ENCODE measurements at places on chromosomes 3 and 15.

DNA sequence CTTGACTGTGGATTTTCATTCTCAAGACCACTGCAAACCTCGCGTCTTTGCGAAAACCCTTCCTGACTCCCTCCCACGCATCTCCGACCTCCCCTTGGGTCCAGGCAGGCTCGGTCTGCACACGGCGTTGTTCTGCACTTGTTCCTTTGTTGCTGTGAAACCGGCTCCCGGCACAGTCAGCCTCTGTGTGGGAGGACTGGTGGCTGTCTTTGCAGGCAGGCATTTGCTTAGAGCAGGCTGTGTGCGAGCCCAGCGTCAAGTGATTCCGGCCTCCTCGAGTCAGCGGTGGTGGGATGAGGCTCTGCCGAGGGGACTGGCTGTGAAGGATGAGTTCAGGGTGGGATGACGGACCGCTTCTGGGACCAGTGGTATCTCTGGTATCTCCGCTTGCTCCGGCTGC lies 102.6 kb upstream of the ROPN1 start:
- DNase-seq, result no peak

GRCh38 chr15:27499191-27499590 lies 528.2 kb downstream of the GABRG3 start:
- DNase-seq, result no peak

GRCh38 chr15:63188247-63188925 lies 1.0 kb upstream of the RAB8B start:
- no peak for DNase-seq

DNA sequence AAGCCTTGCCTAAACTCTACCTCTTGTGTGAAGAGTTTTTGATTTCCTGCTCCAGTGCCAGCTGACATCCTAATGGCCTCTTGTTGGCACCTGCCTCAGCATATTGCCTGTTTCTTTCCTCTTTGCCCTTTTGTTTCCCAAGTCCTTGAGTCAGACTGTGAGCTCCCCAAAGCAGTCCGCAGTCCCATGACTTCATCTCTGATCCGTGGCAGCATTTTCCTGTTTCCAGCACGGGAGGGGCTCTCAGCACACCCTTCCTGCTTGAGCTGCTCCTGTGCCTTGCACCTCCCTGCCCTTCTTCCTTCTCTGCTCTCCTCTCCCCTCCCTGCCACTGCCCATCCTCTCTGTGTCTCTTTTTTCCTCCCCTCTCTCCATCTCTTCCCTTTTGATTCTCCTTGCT lies 179.6 kb downstream of the EPHB1 start:
- DNase-seq, result no peak

Measured in activated T-cell treated with anti-CD3 and anti-CD28 coated beads for 48 hours (primary cell).